ENCODE measurements at places on chromosomes 11 and 22. TPM values are rescaled to one million over a fixed set of nuclear protein-coding genes. Genes with fewer than 3 reads are reported as not detected.

KCNE3 gene
- total RNA-seq, result 2.4 TPM

PATE4 gene
- not detected for total RNA-seq

MFNG gene
- total RNA-seq, result 5.2 TPM

TOMM22 gene
- total RNA-seq, result 60.0 TPM

LRRC74B gene
- 0.09 TPM for total RNA-seq

MMP7 gene
- not detected for total RNA-seq

KDM4E gene
- total RNA-seq, result not detected

PANX3 gene
- 0.04 TPM for total RNA-seq

APOBEC3H gene
- total RNA-seq, result not detected

PIM3 gene
- 14.7 TPM for total RNA-seq

TNNI2 gene
- 3,726 TPM for total RNA-seq

C11orf71 gene
- total RNA-seq, result 6.1 TPM

MUC2 gene
- total RNA-seq, result not detected

GANAB gene
- 92.8 TPM for total RNA-seq

OPCML gene
- 0.62 TPM for total RNA-seq

NPAS4 gene
- 0.27 TPM for total RNA-seq

CNTF gene
- 0.89 TPM for total RNA-seq

OR6M1 gene
- total RNA-seq, result not detected

EI24 gene
- 40.3 TPM for total RNA-seq

UPK3A gene
- not detected for total RNA-seq

HEPN1 gene
- not detected for total RNA-seq

SAA1 gene
- total RNA-seq, result not detected

CNGA4 gene
- not detected for total RNA-seq

CCDC89 gene
- 2.3 TPM for total RNA-seq

CCDC86 gene
- total RNA-seq, result 7.4 TPM

IRAG1 gene
- 4.1 TPM for total RNA-seq

CCDC188 gene
- total RNA-seq, result 0.93 TPM

DCHS1 gene
- total RNA-seq, result 36.3 TPM

HEPHL1 gene
- not detected for total RNA-seq

POU2AF3 gene
- total RNA-seq, result 2.7 TPM

PGA5 gene
- total RNA-seq, result 0.27 TPM

VPS37C gene
- 10.0 TPM for total RNA-seq

ISX gene
- not detected for total RNA-seq

ABCG4 gene
- total RNA-seq, result 0.13 TPM

LYVE1 gene
- total RNA-seq, result 52.2 TPM

LGALS1 gene
- total RNA-seq, result 2,864 TPM

ARRB1 gene
- 14.7 TPM for total RNA-seq
